ENCODE measurements at places on chromosomes 5 and 9.

GRCh38 chr5:133525126-133525525 lies 87.2 kb downstream of the FSTL4 start:
- no peak for DNase-seq

GRCh38 chr5:113218200-113218599 lies 216.6 kb downstream of the TSSK1B start:
- no peak for DNase-seq

DNA sequence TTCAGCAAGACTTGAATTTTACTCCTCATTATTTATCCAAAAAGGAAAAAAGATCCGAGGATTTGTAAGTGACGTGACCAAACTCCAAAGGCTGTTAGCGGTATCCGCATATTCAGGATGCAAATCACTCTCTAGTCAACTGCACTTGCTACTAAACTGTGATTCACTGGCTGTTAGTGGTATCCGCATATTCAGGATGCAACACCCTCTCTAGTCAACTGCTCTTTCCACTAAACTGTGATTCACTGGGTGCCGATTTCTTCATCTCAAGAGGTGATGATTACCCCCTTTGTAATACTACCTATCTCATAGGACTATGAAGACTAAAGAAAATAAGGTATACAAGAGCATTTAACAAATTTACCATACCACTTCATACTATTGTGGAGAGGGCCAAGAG lies 5.7 kb downstream of the MAPKAP1 start:
- no peak for DNase-seq

GRCh38 chr9:110104261-110104809 lies 103.6 kb downstream of the C9orf152 start:
- DNase-seq = no peak

DNA sequence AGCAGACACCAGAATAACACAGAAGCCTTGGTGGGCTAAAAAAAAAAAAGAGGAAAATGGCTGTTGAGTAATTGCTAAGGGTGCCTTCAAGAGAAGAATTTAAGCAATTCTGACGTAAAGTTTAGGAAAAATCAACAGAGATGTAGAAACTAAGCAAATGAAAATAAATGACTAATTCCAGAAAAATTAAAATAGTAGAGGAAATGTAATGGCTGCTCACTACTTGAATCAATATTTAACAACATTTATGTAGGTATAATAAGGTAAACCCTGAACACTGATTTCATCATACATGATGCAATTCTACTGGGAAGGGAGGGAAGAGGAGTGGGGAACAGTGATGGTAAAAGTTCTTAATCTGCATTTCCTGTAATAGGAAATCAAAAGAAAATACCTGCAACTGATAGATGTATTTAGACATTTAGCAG lies 41.4 kb downstream of the PUM3 start:
- DNase-seq = no peak

Data from AG09319 (cell line).